ENCODE measurements at places on chromosomes 2 and 18.

DNA sequence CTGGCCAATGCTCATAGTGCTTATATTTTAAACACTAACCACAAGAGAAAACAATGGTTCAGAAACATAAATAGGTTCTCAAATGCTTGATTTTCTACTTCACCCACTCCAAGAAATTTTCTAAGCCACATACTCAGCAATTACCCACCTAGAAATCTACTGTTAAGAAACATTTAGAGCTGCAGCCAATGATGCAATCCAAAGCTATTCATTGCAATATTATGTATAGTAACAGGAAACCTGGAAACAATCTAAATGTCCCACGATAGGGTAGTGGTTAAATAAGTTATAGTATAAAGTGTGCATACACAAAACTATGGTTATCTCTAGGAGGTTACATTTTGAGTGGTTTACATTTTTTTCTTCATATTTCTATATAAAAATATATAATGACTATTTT lies 5.7 kb downstream of the FAM237A start:
- no peak for DNase-seq

- no peak for DNase-seq
These were observed 23.9 kb downstream of the IAH1 start for GRCh38 chr2:9498210-9498609.

DNA sequence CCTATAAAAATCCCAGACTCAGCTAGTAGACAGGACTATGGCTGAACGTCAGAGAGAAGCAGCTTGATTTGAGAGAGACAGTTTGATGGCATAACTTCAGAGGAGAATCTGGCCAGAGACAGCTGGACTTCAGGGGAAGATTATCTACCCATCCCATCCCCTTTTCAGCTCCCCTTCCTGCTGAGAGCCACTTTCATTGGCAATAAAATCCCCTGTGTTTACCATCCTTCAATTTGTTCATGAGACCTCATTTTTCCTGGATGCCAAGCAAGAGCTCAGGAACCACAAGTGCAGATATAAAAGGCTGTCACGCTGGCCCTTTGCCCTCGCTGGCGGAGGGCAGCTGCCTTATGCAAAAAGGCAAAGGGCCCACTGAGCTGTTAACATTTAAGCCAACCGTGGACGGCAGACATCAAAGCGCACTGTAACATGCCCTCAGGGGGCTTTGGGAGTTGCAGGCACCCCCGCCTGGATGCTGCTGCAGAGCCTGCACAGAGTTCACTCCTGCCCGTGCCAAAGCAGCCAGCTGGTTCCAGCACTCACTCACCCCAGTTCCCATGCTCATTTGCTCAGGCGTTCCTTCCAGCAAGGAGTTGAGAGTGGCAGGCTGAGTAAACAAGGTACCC lies 164.3 kb upstream of the PGAP1 start:
- DNase-seq = no peak

DNA sequence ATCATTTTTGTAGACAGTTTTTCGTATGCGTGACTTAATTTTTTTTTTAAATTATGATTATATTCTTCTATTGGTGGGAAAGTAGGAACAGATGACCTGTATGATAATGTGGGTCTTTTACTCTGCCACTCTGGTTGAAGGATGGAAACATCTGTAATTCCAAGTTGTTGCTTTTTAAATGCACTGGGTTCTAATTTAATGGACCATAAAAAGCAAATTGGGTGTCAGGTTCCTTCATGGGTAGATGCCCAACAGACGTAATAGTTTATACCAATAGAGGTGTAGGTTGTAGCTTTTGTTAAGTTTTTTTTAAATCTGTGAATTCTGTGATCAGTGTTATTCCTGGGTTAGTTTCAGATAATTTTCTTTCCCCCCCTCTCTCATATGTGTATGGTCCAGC lies 117.6 kb downstream of the MAP4K4 start:
- DNase-seq = no peak

DNA sequence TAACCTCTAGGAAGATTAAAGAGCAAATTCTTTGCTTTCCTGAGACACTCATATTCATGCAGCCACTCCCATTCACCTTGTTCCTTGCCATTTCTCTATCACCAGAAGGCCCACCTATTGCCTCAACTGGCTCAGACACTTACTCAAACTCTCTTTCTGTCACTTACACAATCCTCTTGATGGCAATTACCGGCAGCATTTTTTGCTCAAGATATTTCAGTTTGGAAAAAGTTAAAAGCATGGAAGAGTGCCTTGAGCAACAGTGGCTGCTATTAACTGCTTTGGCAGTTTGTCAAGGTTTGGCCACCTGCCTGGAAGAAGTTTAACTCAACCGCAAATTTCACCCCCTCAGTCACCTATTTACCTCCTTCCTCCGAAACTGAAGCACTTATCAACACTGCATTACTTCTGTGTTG lies 1104.0 kb upstream of the PIK3C3 start:
- no peak for DNase-seq

- DNase-seq = no peak
These were observed 101.4 kb downstream of the RBMS1 start for GRCh38 chr2:160392201-160392600.

- DNase-seq = no peak
These were observed 78.3 kb downstream of the SMAD4 start for GRCh38 chr18:51108330-51108729.

GRCh38 chr2:6657136-6657535 lies 208.6 kb downstream of the CMPK2 start:
- DNase-seq = no peak

GRCh38 chr2:4135765-4136164 lies 432.4 kb downstream of the DCDC2C start:
- no peak for DNase-seq

DNA sequence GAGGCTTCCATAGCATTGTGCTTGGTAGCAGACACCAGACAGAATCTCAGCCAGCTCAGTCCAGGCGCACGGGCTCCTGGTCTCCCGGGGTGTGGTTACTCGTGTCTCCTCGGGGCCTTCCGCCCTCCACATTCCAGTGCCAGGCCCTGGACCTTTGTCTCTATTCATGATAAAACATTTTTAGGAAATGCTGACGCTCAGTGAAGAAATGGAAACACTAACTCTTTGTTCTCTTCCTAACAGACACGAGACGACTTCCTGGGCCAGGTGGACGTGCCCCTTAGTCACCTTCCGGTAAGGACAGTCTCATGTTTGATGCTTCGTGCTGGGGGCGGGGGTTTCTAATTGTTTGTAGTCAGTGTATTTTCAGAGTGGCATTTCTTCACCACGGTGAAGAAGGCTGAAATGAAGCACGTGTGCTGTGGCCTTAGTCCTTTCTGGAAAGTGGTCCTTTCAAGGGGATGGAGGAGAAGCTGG lies 271.8 kb downstream of the NEDD4L start:
- DNase-seq = peak; percentile 20

DNA sequence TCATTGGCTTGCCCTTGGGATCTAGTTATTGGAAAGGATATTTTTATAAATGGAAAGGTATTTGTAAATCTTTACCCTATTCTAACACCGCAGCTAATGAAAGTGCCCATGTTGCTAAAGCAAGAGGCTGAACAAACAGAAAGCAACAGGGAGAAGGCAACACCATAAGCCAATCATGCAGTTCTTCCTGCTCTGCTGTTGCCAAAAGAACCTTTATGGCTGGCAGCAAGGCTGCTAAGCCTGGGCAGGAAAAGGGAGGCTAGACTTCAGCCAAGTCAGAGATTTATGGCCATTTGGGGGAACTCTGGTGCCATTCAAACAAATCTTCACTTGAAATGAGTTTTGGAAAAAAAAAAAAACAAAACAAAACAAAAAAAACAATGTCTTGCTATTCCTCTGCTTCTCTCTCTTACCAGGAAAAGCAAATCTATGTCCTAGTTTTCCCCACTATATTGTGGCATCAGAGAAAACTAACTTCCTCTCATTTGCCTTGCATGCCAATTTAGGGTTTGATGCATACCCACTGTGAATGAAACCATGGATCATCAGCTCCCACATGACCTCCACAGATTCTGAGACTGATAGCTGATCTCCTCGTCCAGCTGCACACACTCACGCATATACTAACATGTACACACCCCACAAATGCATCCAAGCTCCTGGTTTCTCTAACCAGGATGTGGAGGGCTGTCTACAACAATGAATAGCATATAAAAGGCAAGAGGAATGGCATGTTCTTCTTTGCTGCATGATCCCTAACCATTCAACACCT lies 179.3 kb downstream of the C1D start:
- DNase-seq = no peak

GRCh38 chr2:95530734-95531133 lies 46.2 kb upstream of the TRIM43B start:
- DNase-seq = peak; percentile 71

DNA sequence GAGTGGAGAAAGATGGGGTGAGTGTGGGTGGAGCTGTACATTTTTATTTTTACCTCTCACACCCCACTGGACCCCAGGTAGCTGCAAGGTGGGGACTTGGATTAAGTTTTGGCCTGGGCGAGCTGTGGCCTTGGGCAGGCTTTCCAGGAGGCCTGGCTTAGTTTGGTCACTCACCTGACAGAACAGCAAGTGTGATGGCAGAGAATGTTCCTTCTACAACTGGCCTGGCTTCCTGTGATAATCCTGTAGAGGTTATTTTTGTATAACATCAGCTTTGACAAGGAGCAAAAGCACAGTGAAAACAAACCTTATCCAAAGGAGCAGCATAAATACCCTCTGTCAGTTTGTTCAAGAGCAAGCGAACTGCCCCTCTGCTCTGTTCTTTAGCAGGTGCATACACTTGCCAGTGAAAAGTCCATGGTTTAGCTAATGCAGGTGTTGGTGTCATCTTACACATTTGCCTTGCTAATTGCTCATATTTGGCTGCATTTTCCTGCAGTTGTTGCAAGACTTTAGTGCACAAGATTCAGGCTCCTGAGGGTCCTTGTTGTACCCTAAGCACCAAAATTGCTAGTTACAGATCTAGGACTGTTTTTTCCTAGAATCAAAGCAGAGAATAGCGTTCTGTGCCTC lies 6.3 kb downstream of the THNSL2 start:
- DNase-seq = no peak

DNA sequence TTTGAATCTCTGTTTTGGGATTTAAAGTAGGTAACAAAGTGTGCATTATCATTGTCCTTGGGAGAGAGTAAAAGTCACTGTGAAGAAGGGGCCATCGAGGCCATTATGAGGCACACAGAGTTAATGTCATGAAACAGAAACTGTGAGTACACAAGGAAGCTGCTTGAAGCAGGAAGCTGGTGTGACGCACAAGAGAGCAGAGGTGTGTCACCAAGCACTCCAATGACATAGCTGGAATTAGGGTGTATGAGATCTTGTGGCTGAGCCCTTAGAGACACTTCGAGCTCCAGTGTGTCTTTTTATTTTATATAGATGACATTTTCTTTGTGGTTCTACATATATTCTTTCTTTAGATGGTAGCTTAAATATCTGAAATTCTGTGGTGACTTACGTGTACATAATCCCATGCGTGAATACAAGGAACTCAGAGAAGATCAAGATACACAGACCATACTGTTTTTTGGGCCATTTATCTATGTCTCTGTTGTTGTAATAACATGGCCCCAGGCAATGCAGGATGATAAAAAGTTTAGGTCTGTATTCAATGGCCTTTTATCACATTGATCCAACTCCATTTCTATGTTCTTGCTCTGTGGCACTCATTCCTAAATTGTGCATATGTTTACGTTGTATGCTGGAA lies 164.7 kb upstream of the FAM98A start:
- DNase-seq = no peak

DNA sequence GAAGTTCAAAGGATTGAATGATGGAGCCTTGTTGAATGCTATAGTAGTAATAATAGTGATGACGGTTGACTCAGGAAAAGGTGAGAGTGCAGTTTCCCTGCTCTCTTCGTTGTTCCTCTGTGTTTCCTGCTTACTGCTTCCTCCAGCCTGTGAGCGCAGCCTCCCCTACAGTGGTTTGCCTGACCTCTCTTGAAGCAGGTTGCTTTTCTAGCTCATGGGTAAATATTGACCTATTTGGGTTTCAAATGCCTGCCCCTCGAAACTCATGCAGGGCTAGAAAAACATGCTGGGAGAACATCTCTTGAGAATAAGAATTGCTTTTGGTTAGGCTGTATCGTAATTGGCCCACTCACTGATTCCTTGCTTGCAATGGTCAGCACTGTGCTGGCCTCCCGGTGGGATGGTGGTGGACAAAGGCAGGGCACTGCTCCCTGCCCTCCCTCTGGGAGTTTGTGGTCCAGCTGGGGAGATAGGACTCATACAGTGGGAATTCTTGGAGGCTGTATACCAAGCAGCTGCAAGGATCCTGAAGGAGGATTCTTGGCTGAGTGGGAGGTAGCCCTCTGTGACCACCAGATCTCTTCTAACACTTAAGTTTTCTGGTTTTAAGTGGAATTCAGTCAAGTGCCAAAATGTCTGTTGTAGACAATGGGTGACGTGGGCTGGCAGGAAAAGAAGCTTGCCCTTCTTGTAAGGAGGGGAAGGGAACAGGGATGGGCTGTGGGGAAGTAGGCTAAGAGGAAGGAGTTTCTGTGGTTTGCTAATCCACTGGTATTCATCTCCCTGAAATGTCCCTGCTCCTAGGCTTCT lies 5.4 kb upstream of the RNF181 start:
- no peak for DNase-seq

DNA sequence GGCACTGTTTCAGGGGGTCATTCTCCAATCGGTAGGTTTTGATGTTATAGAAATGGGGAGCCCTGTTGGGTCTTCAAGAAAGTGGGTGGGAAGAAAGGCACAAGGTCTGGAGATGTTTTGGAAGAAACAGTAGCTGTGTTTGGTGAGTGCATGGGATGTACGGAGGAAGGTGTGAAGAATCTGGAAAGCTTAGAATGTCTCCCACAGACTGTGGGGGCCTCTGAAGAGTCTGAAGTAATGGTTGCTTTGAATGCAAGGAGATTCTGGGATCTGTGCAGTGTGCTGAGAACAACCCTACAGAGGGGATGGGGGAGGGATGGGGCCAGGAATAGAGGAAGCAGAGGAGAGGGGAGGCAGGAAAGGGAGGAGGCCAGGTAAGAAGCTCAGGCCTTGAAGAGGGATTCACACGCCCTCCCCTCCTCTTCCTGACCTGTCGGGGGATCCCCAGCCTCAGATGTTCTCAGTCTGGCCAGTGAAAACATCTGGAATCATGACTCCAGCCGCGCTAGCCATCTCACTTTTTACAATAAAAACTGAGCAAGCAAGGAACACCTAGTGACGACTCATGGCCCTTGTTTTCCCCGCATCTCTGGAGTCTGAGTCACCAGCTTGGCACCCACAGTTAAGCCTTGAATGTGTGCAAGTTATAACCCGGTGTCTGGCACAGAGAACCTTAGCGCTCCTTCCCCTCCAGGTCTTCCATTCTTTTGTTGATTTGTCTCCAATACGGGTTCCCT lies 74.2 kb downstream of the SH3BP4 start:
- DNase-seq = no peak

Data from activated CD4-positive, alpha-beta T cell treated with anti-CD3 and anti-CD28 coated beads for 48 hours (primary cell).